ENCODE measurements at places on chromosomes 16 and 17.

DNA sequence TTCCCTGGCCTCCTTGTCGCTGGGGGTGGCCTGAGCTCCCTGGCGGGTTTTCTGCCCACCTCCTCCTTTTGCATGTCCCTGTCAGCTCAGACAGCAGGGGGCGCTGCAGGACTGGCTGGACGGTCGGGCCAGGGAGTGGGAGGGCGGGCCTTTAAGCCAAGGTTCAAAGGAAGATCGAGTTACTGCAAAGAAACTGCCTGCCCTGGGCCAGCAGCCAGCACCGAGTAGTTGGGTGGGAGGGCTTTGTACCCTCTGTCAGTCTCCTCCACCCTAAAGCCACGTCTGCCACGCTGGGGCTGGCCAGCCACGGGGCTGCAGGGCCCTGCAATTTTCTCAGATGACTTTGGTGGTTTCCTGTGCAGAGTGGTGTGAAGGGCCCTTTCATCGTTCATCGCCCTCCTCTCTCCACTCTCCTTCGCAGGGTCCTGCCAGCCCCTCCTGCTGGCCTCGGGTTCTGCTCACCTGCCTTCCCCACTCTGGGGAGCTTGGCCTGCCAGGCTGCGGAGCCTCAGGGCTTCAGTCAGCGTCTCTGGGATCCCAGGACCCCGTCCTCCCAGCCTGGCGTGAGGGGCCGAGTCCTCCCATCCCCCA is 12.3 kb downstream of the GPR142 start:
- peak; percentile 64 for DNase-seq

GRCh38 chr16:54932737-54933254 is 2.1 kb downstream of the IRX5 start:
- DNase-seq = no peak

DNA sequence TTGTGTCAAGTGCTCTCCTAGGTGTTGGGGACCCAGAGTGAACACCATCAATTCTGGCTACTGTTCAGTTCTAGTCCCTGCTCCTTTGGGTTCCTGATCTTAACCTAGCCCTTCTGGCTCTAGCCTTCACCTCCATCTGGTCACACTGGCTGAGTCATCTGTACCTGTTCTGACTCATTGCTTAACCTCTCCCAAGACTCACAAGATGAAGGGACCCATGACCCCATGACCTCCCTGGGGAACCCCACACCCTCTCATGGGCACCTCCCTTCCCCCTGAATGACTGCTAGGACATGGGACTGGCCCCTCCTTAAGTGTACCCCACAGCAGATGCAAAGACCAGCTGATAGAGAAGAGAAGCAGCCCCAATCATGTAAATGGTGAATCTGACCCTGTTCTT is 345.8 kb upstream of the CDH5 start:
- DNase-seq = no peak

DNA sequence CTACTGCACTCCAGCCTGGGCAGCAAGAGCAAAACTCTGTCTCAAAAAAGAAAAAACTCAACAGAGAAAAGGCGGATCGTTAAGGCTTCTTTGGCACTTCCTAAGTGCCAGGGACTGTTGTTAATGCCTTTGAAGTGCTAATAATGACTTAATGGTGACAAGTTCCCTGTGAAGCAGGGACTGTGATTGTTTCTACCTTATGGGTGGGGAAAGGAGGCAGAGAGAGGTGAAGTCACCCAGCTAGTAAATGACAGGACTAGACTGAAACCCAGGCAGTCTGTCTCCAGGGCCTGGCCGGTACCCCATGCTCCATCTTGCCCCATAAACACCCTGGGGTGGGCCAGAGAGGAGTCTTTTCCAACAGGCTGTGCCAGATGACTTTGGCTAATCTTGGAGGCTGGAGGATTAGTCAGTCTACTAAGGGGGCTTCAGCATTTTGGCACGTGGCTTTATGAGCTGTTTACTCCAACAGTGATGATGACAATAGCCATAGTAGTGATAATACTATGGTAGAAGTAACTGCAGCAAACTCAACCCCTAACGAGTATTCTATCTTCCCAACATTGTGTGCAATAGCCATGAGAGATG is 26.9 kb downstream of the ABCC1 start:
- DNase-seq = no peak

DNA sequence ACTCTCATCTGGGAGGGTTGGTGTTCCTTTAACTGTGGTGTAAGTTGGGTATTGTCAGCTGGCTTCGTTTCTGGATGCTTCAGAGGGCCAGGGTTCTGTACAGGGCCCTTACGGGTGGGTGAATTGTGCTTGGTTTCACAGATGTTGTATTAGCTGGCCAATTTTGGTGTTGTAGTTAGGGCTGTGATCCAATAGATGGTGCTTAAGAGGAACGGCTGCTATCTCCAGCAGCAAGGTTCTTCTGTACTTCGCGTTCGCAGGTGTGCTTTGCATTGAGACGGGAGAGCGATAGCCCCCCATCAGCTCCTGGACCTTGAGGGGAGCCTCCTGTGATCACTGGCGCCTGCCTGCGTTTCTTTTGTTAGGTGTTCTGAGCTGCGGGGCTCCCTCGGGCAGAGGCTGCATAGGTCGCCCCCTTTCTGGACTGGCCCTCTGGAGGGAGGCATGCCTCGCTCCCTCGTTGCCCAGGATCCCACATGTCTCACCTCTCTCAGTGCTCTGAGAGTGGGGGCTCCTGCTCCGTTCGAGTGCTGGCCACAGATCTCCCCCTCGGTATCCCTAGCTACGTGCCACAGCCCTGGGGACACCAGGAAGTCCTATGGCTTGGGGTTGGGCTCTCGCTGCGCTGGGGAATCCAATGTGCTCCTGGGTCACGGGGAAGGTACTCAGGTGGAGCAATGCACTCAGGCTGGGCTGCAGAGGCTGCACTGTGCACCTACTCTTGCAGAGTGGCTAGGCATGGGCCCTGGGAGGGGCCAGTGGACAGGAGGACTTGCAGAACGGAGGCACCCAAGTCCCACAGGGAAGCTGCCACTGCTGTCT is 837 bp upstream of the PRDM7 start:
- no peak for DNase-seq

DNA sequence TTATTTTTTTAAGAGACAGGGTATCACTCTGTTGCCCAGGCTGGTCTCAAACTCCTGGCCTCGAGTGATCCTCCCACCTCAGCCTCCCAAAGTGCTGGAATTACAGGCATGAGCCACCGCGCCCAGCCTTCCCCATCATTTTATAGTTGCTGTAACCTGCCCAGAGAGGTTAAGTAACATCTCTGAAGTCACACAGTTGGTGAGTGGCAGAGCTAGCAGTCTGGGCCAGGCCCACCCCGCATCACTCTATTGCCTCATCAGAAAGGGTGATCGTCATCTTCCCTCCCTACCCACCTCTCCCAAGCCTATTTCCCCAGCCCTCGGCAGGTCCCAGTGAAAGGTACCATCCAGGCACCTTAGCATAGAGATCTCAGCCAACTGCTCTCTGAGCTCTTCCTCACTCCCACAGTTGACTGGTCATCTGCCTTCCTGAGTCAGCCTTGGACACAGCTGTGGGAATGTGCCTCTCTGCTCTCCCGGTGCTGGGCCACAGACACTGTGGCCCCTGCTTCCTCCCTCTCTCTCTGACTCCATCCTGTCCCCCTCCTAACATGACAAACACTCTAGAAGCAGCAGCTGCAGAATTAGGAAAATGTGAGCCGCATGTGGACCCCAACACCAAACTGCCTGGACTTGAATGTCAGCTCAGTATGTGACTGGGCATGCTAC is 57.1 kb downstream of the SCNN1B start:
- DNase-seq = no peak

- DNase-seq = no peak
Observed at GRCh38 chr16:4046221-4046620, 70.0 kb downstream of the ADCY9 start.

- no peak for DNase-seq
Observed at GRCh38 chr17:47316311-47316710, 7.4 kb upstream of the EFCAB13 start.

DNA sequence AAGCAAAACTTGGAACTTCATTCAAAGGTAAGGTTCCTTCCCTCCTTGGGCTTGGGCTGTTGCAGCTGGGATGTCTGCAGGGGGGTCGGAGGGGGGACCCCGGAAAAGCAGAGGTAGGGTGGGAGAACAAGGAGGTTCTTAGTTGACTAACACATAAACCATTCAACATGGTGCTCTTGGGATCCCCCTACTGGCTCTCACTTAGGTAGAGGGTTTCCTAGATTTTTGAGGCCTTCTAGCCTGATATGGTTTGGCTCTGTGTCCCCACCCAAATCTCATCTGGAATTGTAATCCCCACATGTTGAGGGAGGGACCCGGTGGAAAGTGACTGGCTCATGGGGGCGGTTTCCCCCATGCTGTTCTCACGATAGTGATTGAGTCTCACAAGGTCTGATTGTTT is 93.9 kb downstream of the RGS9 start:
- DNase-seq = no peak

GRCh38 chr17:31144836-31145235 is 50.1 kb downstream of the NF1 start:
- DNase-seq = no peak

DNA sequence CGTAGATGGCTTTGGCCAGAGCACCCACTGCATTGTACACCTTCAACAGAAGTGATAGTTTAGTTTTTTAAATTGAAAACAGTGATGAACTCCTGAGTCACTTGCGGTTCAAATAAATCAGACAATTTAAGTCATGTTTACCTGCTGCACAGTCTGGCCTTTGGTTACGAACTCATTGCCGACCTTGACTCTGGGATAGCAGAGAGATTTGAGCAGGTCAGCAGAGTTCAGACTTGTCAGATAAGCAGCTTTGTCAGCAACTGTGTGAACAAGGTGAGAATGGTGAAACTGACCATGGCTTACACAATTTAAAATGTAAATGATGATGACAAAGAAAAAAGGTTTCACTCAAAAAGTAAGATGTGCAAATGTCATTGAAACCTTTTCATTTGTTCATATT is 9.3 kb downstream of the MYH4 start:
- no peak for DNase-seq

DNA sequence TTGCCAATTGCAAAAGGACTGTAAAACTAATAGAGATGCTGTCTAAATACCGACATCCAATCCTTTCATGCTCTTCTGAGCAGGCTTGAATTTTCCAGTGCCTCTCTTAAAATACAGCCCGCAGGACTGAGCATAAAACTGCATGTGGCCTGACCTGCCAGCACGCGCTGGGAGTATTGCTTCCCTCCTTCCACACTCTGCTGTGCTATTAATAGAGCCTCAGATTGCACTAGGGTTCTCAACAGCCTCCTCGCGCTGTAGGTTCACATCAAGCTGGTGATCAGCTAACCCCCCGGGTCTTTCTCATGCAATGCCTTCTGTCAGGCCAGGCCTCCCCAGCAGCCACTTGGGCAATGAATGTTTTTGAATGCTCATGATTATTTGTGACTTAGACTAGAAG is 14.2 kb upstream of the MSI2 start:
- DNase-seq = no peak

DNA sequence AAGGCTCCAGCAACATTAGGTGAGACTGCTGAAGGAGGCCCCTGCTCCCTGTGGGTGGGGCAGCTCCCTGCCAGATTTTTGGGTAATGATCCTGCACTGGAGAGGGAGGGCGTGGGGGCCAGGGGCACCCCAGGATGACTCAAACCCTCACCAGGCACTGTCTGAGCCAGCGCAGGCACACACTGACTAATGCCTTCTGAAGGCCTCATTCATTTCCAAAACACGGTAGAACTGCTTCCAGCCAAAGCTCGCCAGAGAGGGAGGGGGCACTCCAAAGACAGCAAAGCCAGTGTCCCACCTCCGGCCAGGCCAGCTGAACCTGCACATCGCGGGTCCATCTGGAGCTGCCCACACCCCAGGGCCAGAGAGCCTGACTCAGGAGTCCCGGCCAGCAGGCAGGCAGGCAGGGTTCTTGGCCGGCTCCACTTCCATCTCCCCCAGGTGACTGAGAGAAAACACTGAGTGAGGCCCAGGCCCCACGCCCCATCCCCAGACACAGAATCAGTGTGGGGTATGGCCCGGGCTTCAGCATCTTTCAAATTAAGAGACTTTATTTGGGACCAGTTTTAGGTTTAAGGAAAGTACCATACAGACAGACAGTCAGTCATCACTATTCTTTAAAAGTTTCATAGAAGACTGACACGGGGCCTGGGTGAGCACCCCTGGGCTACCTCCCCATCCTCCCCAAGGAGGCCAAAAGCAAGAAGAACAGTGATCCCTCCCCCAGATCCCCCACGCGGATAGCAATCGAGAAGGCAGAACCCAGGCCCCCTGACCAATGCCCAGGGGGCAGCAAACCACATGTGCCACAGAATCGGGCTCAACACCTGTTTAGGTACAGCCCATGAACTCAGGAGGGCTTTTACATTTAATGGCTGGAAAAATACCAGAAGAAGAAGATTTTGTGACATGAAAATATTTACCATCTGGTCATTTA is 2.3 kb downstream of the PIEZO1 start:
- DNase-seq = no peak

GRCh38 chr16:86809458-86809955 is 231.2 kb downstream of the FOXL1 start:
- DNase-seq = no peak

DNA sequence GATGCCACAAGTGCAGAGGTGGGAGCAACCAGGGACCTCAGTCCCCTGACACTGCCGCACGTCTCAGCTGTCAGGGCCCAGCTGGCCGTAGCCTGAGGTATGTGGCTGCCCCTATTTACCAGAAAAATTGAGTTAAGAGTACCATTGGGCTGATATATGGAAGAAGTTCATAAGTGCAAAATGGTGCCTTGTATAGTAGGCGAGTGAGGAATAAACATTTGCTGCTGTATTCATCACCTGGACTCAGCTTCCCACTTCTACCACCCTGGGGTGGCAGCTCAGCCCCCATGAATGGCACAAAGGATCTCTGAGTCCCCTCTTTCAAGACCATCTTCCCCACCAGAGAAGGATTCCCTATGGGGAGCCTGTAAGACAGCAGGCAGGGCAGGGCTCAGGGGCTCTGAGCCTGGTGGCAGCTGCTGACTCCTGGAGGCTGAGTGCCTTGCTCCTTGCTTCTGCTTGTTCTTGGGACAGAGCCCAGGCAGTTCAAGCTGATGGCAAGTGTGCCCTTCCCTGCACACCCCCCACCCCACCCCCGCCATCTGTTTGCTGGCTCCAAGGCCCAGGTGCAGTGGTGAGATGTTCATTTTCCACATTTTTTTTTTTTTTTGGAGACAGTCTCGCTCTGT is 29.0 kb downstream of the TRPV2 start:
- DNase-seq = no peak

- DNase-seq = no peak
Observed at GRCh38 chr17:15289285-15290183, 24.4 kb upstream of the PMP22 start.

GRCh38 chr16:83946781-83947566 is 6.1 kb upstream of the OSGIN1 start:
- no peak for DNase-seq

GRCh38 chr16:64440421-64440831 is 681.4 kb downstream of the CDH11 start:
- no peak for DNase-seq

- DNase-seq = no peak
Observed at GRCh38 chr17:1573932-1574696, 11.5 kb upstream of the PITPNA start.

DNA sequence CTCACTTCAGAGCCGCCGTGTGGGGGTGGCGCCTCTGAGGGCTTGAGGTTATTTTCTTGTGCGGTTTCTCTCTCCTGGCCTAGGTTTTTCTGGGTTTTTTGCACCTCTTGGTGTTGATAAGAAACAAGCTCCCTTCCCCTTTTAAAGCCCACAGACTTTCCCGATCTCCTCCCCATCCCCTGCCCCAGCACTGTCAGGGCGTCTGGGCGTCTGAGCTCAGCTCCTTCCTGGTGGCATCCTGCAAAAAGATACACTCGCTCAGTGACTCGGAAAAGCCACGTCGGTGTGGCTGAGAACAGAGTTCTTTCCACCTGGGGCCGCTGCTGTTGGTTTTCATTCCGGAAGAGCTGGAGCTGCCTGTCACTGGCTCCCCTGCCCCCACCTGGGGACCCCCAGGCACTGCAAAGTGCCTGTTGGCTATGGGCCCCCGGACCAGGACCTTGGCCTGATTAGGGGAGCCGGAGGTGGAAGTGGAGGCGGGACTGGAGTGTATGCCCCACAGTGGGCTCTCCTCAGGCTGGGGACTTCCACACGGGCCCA is 14.5 kb downstream of the BAIAP2 start:
- DNase-seq = no peak

Data from NCI-H187 treated with DMSO at 0.1 percent for 48 hours (cell line).